ENCODE measurements at places on chromosomes 4 and X. TPM values are rescaled to one million over a fixed set of nuclear protein-coding genes. Genes with fewer than 3 reads are reported as not detected.
A peak's percentile ranks its signal among the peaks of the same experiment; 100 is the strongest.

- no peak for DNase-seq
Measured at GRCh38 chrX:55451626-55451989, 319 bp upstream of the MAGEH1 start.

Gene S100P
- 1.1 TPM for total RNA-seq

GRCh38 chrX:155005190-155005589 is 17.3 kb downstream of the F8 start:
- no peak for DNase-seq

DNA sequence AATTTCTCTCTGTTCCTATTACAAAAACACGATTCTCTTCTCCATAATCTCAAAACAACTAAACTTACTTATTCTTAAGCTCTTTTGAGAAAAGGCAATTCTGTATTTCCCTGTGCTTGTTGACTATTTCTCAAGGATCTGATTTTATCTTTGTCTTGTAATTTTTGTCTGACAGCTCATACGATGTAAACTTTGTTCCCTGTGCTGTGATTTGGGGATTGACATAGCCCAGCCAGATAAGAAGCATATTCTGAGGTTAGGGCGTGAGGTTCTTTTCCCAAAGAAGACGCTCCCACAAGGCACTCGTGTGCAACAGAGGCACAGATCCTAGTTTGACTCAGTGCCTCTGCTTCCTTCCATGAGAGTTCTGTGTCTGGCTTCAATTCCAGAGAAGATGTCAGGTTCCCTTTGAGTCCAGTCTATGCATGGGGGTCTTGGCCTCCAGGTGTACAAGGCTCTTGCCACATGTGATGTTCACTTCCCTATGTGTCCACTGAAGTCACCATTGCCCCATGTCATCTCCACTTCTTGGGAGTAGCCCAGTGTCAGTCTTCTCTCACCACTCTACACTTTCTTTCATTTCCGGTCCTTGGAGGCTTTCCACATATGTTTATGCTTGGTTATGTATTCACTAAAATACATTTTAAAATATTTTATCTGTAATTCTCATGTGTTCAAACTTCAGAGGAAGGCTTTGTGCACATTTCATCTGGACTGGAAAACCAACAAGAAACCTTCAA is 94.8 kb downstream of the MID1 start:
- no peak for DNase-seq

GRCh38 chr4:73684097-73684496 is 56.3 kb upstream of the CXCL8 start:
- no peak for DNase-seq

DNA sequence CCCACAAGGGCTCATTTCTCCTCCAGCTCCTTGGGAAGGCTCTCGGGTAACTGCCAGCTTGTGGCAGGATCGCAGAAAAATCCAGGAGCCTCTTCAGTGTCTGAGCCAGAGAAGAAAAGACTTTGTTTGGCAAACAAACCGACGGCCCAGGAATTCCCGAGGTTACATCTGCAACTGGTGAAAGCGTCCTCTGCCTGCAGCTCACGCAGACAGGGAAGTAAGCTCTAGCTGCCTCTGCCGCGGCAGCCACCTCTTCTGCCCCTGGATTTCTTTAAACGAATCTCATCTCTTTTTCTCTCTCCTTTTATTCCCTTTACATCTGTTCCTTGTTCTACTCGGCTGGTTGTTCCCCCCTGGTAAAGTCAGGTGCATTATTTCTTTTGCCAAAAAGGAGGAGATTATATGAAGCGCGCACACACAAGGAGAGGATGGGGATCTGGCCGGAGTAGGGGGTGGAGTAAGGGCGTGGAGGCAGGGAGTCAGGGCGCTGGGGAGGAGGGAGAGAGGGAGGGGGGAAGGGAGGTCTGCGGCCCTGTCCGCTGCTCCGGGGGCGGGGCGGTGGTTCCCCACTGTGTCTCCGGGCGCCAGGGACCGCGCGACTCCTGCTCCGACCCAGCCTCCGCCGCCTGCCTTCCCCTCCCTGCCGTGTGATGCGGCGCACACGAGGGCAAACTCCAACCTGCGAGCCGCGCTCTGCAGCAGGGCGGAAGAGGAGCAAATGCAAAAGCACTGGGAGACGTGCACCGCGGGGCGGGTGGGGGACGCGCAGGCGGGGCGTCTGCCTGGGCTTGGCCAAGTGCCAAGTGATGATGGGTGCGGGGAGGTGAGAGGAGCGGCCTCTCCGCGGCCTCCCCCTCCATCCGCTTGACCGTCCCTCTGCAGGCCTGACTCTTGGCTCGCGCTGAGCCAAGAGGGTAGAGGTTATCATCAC is at the start of gene DCHS2:
Gene DCHS2, minus strand, starts transcription at position 459 of the 931 bp plus-strand sequence. Its CDS starts 444 bp downstream, at position 15.
- peak; percentile 35 for DNase-seq

Data from left ventricle myocardium superior (tissue), 1 donor.